NCI-H187 (cell line): ENCODE measurements at places on chromosomes 1 and 21.
A peak's percentile ranks its signal among the peaks of the same experiment; 100 is the strongest.

- DNase-seq: no peak
Measured at GRCh38 chr21:29218749-29219148, 80.0 kb upstream of the BACH1 start.

- no peak for DNase-seq
Measured at GRCh38 chr1:109923946-109924275, 13.3 kb downstream of the CSF1 start.

GRCh38 chr21:26115305-26115704, 55.3 kb downstream of the APP start:
- peak; percentile 16 for DNase-seq

- no peak for DNase-seq
Measured at GRCh38 chr21:32256251-32256650, 22.6 kb downstream of the MIS18A start.

DNA sequence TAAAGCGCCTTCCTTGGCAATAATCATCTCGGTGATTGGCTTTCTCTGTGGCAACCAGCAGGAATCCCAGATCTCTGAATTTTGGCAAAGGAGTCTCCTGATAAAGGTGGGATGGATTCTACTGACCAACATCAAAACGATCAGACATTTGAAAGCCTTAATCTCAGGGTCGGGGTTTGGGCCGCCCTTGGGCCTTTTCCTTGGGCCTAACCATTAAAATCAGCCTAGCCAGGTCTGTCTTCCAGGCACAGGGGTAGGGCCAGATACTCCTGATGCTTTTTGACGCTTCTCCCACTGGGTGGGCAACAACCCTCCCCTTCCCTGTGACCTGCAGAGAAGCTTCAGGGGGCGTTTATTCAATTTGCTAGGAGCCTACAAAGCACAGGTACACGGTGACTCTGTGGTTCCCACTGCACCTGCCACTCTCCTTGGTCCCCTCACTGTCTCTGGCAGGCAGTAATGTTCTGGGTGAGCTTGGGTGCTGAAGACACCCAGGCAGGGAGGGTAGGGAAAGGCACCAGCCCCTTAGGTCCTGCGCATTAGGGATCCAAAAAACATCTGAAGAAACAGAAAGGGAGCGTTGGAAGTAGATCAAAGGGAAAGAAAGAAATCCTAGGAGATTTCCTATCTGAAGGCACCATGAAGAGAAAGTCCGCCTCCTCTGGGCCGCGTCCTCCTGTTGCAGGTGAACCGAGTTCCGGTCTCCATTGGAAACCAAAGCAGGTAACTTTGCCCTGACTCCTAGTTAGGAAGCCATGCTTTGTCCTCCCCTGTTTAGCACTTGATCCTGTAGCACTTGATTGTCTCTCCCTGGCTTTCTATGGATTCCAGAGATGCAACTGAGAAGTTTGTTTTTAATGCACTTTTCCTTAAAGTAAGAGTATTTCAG, 12.3 kb downstream of the RNU1-2 start:
- no peak for DNase-seq

DNA sequence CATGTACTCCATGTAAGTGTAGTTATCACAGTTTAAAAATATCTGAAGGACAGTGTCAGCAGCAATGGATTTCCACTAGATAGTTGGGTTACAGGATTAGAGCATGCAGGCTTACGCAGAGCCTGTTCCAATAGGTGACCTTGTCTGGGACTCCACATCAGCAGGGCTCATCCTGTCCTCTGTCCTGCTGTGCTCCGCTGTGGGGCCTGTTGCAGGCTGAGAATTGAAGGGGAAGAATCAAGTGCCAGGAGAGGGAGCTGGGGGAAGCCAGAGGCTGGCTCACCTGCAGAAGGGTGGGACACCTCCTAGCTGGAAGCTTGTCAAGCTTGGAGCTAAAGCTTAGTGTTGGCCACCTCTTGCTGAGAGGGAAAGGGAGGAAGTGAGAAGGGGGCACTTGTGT, 62.8 kb downstream of the XCL2 start:
- DNase-seq: no peak

DNA sequence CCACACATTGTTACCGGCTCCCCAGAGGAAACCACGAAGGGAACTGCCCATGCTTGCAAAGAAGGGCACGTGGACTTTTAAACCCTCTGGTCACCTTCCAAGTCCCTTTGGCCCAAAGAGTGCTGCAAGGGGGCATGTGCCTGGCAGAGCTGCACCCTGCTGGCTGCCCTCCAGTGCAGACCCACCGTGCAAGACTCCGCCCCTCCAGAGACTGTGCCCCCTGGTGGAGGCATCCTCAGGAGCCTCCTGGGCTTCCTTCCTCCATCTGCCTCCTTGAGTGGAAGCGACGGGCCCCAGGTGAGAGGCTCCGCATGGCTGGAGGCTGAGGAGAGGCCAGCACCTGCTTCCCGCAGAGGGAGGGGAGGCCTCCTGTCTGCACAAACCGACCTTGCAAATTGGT, 100.6 kb downstream of the CRYAA start:
- no peak for DNase-seq

- DNase-seq: no peak
Measured at GRCh38 chr1:36366091-36366661, 19.5 kb downstream of the STK40 start.

DNA sequence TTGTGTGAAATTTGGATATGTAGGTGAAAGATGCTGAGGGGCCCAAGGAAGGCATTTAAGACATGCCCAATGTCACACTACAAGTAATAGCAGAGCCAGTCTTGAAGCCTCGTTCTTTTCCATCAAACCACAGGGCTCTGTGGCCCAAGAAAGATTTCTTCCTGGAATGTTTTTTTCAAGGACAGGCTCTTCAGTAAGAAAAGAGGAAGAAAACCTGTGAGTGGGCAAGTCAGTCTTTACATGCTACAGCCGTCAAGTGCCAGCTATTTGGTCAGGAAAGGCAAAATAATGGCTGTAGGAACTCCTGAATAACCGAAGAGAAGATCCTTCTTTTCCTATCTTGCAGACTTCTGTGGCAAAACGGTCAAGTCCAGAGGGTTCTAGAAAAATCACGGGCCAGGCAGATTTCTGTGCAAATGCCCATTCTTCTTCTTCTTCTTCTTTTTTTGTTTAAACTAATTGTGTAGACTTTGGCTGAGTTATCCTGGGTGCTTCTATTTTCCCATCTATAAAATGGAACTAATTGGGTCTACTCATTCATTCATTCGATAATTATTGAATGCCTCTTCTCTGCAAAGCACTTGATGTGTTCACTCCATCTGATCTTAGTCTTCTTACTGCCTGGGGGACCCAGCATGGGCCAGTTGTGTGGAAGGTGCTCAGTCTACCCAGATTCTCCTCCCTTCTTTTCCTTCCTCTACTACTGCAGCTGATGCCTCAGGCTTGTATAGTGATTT, 1.9 kb upstream of the ID3 start:
- no peak for DNase-seq

GRCh38 chr1:54486907-54487306, 61.1 kb upstream of the ACOT11 start:
- no peak for DNase-seq

- DNase-seq: no peak
Measured at GRCh38 chr1:80251591-80251990, 1245.1 kb upstream of the ADGRL4 start.

GRCh38 chr1:242629396-242629795, 104.9 kb upstream of the PLD5 start:
- DNase-seq: no peak

DNA sequence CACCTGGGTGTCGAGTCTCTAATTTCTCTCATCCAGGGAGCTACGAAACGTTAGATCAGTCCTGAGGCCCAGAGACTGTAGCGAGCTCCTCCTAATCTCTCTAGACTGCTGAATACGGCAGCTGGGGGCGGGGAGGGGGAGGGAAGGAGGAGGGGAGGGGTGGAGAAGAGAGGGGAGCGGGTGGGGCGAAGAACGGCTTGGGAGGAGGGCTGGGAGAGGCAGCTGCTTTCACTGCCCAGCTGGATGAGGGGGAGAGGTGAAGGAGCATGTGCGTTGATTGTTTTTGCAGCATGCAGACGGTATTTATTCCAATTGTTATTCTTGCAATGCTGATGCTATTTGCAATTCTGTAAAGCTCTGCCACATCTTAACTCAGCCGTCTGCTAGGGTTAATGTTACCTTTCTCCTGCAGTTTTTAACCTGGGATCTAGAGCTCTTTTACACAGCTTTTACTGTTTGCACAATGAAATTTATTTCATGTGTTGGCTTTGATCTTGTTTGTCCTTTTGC, 790 bp downstream of the DNAJC6 start:
- peak; percentile 85 for DNase-seq

- DNase-seq: peak; percentile 45
Measured at GRCh38 chr1:151047925-151048644, 534 bp downstream of the C1orf56 start.

DNA sequence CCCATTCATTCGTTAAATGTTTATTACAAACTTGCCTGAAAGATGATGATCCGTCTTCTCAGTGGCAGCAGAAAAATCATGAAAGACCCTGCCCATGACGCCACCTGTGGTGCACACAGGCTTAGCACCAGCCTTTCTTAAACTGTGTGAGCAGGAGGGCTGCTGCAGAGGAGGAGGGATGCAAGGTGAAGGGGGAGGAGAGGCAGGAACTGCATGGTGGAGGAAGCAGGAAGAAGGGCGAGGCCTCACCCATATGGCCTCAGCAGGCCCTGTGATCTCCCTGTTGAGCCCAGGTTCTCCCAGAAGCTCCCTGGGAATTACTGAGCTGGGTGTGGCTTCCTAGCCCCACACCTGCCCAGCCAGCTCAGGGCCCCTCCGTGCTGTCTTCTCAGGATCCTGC, 25.0 kb upstream of the RD3 start:
- DNase-seq: no peak

DNA sequence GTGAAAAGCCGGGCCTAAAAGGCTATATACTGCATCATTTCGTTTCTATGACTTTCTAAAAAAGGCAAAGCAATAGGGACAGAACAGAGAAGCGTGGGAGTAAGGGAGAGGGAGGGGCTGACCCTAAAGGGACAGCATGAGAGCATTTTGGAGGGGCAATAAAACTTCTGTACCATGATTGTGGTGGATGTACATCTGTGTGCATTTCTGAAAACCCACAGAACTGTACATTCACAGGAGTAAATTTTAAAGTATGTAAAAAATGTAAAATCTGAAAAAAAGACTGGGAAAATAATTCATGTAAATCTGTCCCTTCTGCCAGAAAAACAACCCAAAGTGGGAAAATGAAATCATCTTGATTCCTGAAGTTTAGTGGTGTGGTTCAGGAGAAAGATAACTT, 235.4 kb downstream of the CENPF start:
- no peak for DNase-seq

DNA sequence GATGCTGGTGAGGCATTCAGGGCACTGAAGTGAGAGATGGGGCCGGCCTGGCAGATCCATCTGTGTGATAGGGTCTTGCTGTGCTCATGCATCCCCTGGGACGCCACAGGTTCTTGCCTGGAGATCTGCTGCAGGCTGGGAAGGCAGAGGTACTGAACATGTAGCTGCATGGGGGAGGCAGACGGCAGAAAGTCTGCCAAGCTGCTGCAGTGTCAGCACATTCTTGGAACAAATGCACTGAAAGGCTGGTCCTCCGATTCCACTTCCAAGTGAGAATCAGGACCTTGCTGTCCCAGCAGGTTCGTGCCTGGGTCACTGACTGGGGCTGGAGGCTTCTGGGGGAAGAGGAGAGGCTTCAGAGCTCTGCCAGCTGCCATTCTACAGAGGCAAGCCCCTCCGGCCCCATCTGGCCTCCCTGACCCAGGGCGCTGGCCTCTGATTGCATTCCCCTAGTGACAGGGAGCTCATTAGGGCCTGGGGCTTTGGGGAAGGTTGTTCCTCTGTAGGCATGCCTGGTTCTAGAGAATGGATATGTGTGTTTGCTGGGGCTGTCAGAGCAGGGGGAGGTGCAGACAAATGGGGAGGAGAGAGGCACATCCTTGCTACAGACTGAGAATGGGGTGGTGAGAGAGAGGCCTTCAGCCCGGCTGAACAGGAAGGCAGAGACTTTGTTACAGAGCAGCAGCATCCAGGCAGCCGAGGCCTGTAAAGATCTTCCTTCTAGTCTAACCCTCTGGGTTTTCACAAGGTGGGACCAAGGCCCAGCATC, 174.0 kb downstream of the TRABD2B start:
- DNase-seq: no peak

DNA sequence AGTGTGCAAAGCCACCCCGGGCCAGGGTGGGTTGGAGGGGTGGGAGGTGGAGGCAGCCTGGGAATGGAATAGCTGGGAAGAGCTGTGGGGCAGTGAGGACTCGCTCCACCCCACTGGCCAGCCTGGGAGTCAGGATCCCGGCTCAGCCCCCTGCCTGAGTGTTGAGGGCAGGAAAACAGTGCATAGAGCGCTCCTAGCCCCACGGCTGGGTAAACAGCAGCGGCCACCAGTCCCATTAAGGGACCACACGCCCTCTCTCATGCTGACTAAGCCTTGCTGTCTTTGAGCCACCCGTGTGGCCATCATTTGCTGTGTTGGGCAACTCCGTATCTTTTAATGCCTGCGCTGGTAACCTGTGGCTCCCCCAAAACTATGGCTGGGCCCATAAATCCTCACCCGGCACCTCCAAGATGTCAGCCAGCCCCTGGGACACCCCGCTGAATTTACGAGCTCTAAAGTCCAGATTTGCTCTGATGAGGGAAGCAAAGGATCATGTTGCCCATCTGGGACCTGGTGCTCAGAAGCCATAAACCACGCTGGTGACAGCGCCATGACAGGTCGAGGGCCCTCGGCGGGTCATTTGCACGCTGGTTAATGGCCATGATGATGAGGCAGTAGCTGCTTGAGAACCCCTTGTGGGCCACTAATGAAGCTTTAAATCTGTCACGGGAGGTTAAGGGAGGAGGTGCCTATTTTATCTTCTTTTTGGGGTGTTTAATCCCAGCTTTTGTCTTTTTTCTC, 34.9 kb downstream of the SYF2 start:
- DNase-seq: peak; percentile 92
